ENCODE measurements at places on chromosomes 2 and 18. TPM values are rescaled to one million over a fixed set of nuclear protein-coding genes. Genes with fewer than 3 reads are reported as not detected.

The CRYGB gene
- not detected for total RNA-seq

The GAD1 gene
- 23.5 TPM for total RNA-seq

The ABCB11 gene
- total RNA-seq = 0.03 TPM

The THSD7B gene
- total RNA-seq = not detected

The DNAJC5G gene
- not detected for total RNA-seq

The SCN9A gene
- total RNA-seq = 0.27 TPM
